Suppressor macrophage treated with lipopolysaccharide for 4 hours (primary cell): ENCODE measurements at places on chromosomes 2 and 18.

- no peak for DNase-seq
Observed at GRCh38 chr18:62609764-62610163, 86.9 kb downstream of the ZCCHC2 start.

DNA sequence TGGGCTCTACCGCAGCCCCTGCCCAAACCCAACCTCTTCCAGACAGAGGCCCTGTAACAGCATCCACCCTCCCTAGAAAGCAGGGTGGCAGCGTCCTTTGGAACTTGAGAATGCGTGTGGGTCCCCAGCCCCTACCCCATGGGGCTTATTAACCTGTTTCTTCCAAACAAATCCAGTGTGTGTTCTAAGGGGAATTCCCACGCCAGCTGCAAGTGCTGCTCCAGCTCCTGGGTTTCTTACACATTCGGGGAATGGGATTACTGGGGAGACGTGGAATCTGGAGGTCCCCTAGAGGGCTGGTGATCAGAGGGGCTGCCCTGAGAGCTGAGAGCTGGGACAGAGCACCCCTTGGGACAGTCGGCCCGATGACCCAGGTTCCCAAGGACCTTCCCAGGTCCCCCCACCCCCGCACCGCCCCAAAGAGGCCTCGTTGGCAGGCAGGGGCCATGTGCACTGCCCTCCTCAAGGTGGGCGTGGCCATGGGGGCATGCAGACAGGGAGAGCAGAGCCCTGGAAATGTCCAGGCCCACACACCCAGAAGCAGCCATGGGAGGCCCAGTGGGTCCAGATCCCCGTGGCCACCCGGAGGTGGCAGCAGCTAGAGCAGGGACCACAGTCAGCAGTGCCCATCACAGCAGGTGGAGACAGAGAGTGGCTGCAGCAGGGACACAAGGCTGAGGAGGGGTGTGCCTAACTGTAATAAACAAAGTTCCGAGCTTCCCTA lies 18.8 kb upstream of the TEX44 start:
- DNase-seq: no peak

- no peak for DNase-seq
Observed at GRCh38 chr2:241094924-241095420, 7.1 kb downstream of the MTERF4 start.

DNA sequence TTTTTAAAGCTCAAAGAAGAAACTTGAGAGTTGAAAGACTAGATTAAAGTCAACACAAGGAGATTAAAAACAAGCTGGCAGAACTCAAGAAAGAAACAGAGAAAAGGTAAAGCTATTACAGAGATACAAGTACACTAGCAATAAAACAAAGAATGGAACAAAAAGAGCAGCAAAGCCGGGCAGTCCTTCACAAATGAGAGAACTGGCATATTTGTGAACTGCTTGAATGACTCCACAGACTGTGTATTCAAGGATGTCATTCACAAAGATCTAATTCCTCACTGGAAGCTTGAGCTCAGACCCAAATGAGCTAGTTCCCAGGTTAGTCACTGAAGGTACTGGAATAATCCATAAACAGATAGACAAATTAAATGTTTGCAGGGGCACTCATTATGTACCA lies 318.0 kb downstream of the MYCN start:
- DNase-seq: no peak

DNA sequence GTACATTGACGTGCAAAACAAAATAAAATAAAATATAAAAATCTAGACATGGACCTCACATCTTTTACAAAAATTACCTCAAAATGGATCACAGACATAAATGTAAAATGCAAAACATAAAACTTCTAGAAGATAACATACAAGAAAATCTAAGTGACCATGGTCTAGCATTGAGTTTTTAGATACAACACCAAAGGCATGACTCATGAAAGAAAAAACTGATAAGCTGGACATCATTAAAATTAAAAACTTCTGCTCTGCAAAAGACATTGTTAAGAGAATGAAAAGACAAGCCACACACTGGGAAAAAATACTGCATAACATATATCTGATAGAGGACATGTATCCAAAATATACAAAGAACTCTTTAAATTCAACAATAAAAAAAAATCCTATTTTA lies 14.4 kb downstream of the MAP4K3 start:
- no peak for DNase-seq

GRCh38 chr2:63862806-63863205 lies 21.1 kb downstream of the UGP2 start:
- DNase-seq: no peak

DNA sequence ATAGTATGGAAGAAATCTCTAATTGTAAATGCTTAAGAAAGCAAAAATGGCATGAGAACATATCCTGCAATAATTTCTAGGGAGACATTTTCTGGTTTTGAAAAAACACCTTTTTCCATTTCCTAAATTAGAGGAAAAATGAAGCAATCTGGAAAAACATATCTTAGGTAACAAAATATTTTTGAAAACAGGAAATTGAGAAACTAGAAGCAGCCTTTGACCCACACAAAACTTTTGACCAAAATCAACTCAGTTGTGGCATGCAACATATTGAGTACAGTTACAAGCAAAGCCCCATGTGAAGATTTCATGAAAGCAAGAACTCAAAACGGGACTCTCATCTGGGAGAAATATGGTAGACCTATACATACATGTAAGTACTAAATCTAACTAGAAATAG lies 28.6 kb upstream of the CHAC2 start:
- DNase-seq: no peak

- DNase-seq: no peak
Observed at GRCh38 chr2:44836916-44837315, 104.6 kb upstream of the SIX3 start.

GRCh38 chr2:85436836-85437487 lies 18.4 kb downstream of the SH2D6 start:
- no peak for DNase-seq

DNA sequence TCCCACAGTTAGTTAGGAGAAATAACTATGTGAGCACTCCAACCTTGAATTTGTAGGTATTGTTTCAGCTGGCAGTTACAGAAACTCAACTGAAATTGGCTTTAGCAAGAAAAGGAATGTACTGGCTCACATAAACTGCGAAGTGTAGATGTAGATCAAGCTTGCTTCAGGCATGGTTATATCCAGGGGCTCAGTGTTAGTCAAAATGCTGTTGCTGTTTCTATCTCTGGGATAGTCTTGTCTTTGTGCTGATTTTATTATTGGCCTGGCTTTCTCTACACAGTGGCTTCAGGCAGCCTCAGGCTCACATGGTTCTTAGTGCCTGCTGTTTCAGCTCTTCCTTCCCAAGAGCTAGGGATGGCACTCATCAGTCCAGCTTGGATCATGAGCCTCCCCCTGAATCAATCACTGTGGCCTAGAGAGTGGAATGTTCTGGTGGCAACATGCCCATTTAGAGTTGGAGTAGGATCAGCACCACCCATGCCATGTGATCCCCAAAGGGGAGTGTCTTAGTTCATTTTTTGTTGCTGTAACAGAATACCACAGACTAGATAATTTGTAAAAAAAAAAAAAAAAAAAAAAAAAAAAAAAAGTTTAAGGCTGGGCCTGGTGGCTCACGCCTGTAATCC lies 69.1 kb upstream of the FOXI3 start:
- DNase-seq: no peak
